T-helper 2 cell treated with Interferon-gamma antibody and Interleukin-4, amounts not matched to agents 5 μg/mL and 100 μg/mL, for 36 hours (primary cell): ENCODE measurements at places on chromosomes 12 and 14.

GRCh38 chr12:80946591-80946990 is 8.9 kb upstream of the LIN7A start:
- no peak for DNase-seq

DNA sequence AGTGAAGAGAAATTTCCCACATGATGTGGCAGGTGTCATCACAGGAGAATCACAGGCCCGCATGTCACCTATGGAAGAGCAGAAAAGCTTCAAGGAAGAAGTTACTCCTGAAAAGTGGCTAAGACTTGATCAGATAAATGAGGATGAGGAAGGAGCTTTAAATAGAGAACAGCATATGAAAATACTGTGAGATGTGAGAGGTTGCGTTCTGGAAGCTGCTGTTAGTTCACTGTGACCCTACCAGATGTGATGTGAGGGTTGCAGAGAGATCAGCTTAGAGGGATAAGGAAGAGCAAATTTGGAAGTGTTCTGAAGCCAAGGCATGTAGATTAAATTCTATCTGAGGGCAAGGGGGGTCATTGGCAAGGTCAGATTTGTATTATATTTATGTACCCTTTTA is 17.1 kb downstream of the ERP27 start:
- no peak for DNase-seq

- no peak for DNase-seq
Observed at GRCh38 chr14:30874999-30875787, 834 bp downstream of the COCH start.

- DNase-seq = no peak
Observed at GRCh38 chr12:127278351-127278750, 988.6 kb upstream of the TMEM132C start.

GRCh38 chr14:68359837-68360552 is 432.9 kb downstream of the ZFP36L1 start:
- no peak for DNase-seq

- DNase-seq = no peak
Observed at GRCh38 chr12:89977405-89978085, 268.9 kb upstream of the ATP2B1 start.

DNA sequence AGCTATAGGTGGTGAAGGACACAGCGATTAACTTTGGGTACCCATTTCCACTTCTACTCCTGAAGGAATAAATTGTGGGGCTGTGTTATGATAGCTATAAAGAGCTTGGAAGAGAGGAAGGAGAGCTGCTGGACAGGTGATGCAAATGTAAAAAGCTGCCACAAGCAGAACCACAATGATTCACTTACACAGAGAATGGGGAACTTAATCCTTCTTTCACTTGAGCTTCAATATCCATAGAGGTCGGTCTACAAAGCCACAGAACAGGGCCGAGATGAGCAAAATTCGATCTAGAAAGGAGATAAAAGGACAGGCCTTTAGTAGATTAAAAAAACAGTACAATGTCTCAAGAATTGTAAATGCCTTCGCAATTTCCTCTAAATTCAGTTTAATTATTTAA is 831.1 kb downstream of the LRFN5 start:
- DNase-seq = no peak

DNA sequence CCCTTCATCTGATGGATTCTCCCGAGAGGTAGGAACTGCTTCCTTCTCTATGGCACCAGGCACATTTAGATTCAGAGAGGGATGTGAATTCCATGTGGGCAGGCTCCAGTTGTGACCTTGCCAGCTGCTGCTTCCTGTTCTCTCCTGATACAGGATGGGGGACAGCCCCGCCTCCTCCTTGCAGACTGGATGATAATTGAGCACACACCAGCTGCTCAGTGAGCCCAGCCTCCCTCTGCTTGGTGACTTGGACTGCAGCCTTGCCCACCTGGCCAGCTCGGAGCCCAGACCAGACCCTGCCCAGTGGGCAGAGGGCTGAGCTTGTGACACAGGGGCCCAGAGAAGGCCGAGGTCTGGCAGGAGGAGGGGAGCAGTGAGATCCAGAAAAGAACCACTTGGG is 90.2 kb downstream of the CALM1 start:
- DNase-seq = no peak

GRCh38 chr14:50388256-50388931 is 8.3 kb downstream of the CDKL1 start:
- DNase-seq = no peak

- peak; percentile 27 for DNase-seq
Observed at GRCh38 chr12:93502802-93503623, 35.7 kb downstream of the MRPL42 start.

DNA sequence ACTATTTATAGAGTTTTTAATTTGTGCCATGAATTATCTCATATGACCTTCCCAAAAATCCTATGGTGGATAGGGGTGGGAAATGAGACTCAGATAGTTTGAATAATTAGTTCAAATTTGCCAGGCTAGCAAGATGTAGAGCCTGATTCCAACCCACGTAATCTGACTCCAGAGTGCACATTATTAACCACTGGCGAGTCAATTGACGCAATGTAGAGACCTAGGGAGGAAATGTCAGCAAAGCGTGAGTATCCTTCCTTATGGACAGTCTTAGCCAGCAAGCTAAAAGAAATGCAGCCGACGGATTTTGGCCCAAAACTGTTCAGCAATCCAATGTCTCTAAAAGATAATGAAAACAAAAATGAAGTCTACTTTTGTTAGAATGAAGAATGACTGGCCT is 193.3 kb upstream of the KRR1 start:
- no peak for DNase-seq

GRCh38 chr12:116497051-116497591 is 62.1 kb upstream of the MAP1LC3B2 start:
- no peak for DNase-seq

DNA sequence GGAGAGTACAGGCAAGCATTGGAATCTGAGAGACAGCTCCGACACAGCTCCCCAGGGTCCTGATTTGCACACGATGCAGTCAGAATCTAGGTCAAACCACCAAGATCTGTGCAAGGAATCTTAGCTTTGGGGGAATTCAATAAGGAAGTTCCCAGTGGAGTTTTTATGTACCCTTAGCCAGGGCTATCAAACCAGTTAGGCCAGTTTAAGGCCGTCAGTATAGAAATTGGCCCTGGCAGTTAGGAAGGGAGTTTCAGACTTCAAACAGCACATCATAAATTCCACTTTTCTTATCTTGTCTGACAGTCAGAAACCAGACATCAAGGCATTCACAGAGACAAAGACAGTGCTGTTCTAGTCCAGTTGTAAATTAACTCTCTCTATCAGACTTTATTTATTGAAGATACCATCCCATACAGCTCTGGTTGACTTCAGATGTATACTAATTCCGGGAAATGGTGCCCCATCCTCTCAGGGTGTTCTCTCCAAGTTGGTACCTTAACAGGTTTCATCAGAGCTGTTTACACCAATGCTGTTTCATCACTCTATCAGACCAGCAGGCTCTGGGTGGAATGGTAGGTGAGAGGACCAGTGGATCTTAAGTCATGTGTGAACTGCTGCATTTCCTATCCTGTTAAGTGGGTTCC is 157.5 kb upstream of the ATF7IP start:
- no peak for DNase-seq
